Fibroblast of lung (primary cell): ENCODE measurements at places on chromosomes 3 and 15. TPM values are rescaled to one million over a fixed set of nuclear protein-coding genes. Genes with fewer than 3 reads are reported as not detected.

Gene MAP1A
- 51.2 and 66.1 TPM in 2 replicates for polyA plus RNA-seq

Gene SSR3
- 345 and 355 TPM in 2 replicates for polyA plus RNA-seq

Gene NR2E3
- 0.05 and 0.08 TPM in 2 replicates for polyA plus RNA-seq

Gene SMCO1
- not detected in 2 replicates for polyA plus RNA-seq

Gene ACKR4
- polyA plus RNA-seq: 11.6 and 14.3 TPM in 2 replicates

Gene RLBP1
- not detected in 2 replicates for polyA plus RNA-seq

Gene BCL2A1
- 0.31 and 2.6 TPM in 2 replicates for polyA plus RNA-seq

Gene CKMT1A
- 0.03 TPM in 1 of 2 replicates, not detected in the other for polyA plus RNA-seq

Gene USP50
- polyA plus RNA-seq: 0.34 TPM in 1 of 2 replicates, not detected in the other

Gene C2CD4B
- not detected in 2 replicates for polyA plus RNA-seq
